ENCODE measurements at places on chromosomes 16 and 17.
A peak's percentile ranks its signal among the peaks of the same experiment; 100 is the strongest.

GRCh38 chr17:78361225-78361701 lies 1.4 kb upstream of the SOCS3 start:
- DNase-seq, result no peak

GRCh38 chr16:628321-629061 lies 2.3 kb upstream of the WFIKKN1 start:
- DNase-seq, result no peak

GRCh38 chr17:50477976-50478375 lies 684 bp upstream of the RSAD1 start:
- DNase-seq, result no peak

GRCh38 chr17:41329279-41329948 lies 13.9 kb upstream of the KRTAP17-1 start:
- peak; percentile 28 for DNase-seq

DNA sequence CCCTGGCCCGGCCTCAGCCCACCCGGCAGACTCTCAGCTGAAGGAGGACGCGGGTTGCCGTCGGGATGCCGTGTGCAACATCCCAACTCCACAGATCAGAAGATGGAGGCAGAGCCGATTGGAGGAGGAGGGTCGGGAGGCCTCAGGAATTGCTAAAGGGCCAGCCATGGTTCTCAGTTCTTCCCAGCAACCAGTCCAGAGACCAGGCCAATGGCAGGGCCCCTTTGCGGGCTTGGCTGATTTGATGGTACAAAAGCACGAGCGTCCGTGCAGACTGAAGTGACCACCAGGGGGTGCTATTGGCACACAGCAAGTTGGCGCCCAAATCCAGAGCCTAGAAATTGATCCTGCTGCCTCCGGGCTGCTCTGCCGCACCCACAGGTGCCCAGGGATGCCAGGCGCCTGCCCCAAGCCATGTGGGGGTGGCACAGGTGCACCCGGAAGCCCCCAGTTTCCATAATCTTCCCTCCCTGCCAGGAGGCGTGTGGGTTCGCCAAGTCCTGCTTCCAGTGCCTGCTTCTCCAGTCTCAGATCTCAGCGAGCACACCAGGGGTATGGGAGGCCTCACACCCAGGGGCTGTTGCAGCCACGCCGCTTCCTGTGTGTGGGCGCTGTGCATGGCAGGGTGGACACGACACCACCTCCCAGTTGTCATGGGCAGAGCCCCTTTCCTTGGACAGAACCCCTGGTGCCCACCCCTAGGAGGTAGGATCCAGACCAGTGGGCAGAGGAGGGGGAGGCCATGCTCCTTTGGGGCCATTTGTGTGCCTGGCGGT lies 7.1 kb upstream of the TEX19 start:
- peak; percentile 84 for DNase-seq

- peak; percentile 78 for DNase-seq
Observed at GRCh38 chr16:19166500-19166899, 1.5 kb upstream of the SYT17 start.

DNA sequence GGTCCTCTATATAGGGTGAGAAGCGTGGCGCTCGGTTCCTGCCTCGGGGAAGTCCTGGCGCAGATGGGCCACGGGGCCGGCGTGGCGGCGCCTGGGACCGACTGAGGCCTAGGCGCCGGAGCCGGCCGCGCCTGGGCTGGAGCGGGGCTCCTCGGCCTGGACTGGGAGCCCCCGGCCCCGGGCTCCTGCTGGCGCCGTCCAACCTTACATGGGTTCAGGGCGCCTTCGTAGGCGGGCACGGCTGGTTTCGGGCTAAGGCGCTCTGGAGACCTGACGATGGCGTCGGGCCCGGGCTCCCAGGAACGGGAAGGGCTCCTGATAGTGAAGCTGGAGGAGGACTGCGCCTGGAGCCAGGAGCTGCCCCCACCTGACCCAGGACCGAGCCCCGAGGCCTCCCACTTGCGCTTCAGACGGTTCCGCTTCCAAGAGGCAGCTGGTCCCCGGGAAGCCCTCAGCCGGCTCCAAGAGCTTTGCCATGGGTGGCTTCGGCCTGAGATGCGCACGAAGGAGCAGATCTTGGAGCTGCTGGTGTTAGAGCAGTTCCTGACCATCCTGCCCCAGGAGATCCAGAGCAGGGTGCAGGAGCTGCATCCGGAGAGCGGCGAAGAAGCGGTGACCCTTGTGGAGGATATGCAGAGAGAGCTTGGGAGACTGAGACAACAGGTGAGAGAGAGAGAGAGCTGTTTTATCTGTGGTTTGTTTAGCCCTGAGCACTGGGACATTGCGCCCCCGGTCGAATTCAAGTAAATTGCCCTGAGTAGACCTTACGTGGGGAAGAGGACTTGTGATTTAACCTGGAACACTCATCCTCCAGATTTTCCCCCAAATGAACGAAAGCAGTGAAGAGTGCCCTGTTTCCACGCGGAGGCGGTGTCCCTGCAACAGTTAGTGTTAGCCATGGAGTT lies 504 bp downstream of the ZNF263 start:
- DNase-seq, result no peak

DNA sequence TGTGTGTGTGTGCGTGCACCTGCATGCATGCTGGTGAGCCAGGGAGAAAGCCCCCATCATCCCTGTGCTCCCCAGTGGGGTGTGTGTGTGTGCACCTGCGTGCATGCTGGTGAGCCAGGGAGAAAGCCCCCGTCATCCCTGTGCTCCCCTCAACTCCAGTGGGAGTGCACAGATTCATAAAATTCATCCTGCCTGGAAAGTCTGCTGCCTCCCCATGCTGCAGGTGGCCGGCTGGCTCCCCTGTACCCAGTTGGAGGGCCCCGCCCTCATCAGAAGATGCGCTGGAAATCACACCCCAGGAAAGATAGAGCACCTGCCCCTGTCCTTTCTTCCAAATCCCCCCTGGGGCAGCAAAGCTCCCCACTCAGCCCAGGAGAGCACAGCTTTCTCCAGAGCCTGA lies 84.8 kb upstream of the DOC2B start:
- no peak for DNase-seq

DNA sequence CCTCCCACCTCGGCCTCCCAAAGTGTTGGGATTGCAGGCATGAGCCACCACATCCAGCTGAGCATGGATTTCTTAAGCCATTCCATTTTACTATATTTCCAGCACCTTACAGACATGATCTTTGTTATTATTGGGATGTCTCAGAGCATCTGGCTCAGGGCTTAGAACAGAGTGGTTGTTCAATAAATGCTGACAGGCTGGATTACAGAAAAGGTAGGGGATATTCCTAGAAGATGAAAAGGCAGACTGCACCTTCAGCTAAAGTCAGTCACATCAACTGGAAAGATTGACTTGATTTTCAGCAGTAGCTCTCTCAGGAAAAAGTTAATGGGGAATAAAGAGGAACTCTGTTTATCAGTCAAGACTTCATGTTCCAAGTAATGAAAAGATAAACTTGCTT lies 360.3 kb upstream of the ERCC4 start:
- no peak for DNase-seq

GRCh38 chr17:57270801-57271245 lies 14.5 kb downstream of the MSI2 start:
- no peak for DNase-seq

GRCh38 chr16:72234387-72234786 lies 62.4 kb upstream of the PMFBP1 start:
- DNase-seq, result no peak

- DNase-seq, result no peak
Observed at GRCh38 chr17:2042933-2043332, 1.1 kb downstream of the OVCA2 start.

GRCh38 chr17:57911834-57912673 lies 43.2 kb downstream of the CUEDC1 start:
- peak; percentile 97 for DNase-seq

DNA sequence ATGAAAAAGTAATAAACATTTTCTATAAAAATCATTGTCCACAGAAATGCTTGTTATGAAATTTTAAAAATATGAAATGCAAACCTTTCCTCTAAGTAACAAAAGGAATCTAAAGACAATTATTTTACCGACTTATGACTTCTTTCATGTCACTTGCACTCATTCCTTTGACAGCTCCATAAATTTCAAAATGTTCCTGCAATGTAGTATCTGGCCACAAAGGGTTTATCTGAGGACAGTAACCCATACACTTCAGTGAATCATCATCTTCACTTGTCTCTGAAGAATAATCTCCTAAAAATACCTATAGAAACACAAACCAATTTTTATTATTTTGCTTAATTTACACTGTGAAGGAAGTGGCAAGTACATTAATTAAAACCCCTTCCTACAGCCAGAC lies 25.6 kb upstream of the ABCA10 start:
- no peak for DNase-seq

DNA sequence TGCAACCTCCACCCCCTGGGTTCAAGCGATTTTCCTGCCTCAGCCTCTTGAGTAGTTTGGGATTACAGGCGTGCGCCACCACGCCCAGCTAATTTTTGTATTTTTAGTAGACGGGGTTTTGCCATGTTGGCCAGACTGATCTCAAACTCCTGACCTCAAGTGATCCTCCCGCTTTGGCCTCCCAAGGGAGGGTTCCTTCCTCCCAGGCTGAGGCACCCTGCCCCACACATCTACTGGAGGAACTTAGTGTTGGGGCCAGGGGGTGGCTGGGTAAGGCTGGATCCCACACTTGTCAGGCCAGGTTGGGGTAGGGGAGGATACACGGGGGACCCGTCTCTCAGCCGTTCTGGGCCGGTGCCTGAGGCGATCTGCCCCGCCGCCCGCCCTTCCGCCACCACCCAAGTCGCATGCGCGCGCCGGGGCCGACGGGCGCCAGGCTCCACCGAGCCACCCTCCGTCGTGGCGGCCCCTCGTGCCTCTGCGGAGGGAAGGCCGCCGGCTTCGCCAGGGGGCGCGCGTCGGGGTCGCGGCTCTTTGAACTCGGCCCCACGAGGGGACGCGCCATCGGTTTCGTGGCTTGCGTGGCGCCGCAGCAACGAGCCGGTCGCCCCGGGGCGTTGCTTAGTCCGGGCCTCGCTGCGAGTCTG lies 15.9 kb downstream of the GRB7 start:
- peak; percentile 27 for DNase-seq

- no peak for DNase-seq
Observed at GRCh38 chr17:78299049-78299448, 60.8 kb downstream of the SOCS3 start.

GRCh38 chr17:60392845-60393702 lies 1.1 kb upstream of the USP32 start:
- peak; percentile 52 for DNase-seq

GRCh38 chr16:57639172-57639887 lies 10.9 kb downstream of the ADGRG1 start:
- DNase-seq, result no peak

DNA sequence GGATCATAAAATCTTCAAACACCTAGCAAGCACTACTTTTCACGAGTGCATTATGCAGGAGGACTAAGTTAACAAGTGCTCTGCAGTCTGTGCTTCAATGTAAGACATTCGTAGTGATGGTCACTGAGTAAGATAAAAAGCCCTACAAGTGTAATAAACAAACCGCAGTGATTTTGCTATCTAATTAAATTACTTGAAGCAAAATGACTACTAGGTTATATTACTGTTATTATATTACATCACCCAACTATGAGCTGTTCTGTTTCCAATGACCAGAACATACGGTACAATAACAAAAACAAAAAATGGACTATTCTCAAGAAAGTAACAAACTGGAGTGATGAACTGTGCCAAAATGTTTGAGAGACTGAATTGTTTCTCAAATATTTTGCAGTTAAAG lies 11.2 kb downstream of the KLHL10 start:
- DNase-seq, result no peak

DNA sequence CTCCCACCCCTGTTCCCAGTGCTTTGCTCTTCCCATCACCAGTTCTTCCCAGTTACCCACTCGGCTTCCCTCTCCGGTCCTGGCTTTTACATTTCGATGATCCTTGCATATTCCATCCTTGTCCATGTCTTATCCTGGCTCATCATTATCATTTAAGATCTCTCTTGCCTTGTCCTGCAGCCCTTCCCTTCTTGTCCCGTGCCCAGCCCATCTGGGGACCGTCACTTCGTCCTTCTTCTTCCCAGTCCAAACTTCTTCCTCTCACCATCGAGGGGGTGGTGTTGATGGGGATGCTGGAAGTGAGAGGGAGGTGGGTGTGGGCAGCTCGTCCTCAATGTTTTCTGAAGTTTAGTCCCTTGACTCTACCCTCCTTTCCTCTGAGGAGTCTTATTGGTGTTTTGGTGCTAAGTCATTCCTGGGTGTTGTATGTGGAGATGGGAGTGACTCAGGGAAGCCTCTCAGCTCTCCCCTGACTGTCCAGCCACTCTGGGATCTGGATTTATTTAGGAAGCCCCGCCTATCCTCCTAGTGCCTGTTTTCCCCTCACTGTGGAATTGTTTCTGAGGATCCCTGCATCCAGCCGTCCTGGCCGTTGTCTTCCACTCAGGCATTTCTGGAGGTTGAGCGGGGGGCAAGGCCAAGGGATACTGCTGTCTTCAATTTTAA lies 975 bp downstream of the SNX29 start:
- no peak for DNase-seq

- DNase-seq, result no peak
Observed at GRCh38 chr17:79082311-79083190, 7.9 kb downstream of the ENGASE start.

GRCh38 chr17:2867441-2868424 lies 71.5 kb downstream of the RAP1GAP2 start:
- DNase-seq, result no peak

- no peak for DNase-seq
Observed at GRCh38 chr17:58311429-58311894, 17.1 kb downstream of the TSPOAP1 start.

- no peak for DNase-seq
Observed at GRCh38 chr17:69064476-69064875, 3.7 kb upstream of the ABCA9 start.

DNA sequence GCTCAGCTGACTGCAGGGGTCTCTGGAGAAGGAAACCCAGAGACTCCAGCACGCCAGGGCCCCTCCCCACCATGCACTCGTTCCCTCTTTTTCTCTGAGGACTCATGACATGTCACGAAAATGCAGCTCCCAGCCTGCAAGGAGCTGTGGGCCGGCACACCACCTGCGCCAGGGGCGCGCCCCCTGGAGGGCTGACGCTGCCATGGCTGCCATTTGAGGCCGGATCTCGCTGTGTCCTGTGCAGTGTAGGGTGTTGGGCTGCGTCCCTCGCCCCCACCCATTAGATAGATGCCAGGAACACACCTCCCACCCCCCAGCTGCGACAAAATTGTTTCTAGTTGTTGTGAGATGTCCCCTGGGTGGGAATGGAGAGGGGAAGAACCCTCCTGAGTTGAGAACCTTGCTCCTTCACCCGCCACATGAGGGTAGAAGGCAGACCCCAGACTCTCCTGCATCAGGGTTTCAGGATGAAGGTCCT lies 8.2 kb downstream of the SYNGR2 start:
- DNase-seq, result peak; percentile 12

DNA sequence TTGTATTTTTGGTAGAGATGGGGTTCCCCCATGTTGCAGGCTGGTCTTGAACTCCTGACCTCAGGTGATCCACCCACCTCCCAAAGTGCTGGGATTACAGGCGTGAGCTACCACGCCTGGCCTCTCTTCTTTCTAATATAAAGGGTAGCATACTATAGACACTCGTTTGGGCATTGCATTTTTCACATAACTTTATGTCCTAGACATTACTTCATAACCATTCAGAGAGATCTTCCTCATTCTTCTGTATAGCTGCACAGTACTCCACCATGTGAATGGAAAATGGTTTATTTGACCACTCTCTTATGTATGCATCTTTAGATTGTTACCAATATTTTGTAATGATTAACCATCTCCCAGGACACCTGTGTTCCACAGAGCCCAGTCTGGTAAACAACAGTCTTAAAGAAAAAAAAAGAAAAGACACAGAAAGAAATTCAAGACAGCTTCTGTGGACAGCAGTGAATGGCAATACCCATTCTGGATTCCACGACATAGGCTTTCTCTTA lies 42.1 kb downstream of the TK2 start:
- DNase-seq, result no peak

GRCh38 chr16:17345043-17345442 lies 125.7 kb downstream of the XYLT1 start:
- no peak for DNase-seq
